ENCODE measurements at places on chromosomes 12 and 14.

DNA sequence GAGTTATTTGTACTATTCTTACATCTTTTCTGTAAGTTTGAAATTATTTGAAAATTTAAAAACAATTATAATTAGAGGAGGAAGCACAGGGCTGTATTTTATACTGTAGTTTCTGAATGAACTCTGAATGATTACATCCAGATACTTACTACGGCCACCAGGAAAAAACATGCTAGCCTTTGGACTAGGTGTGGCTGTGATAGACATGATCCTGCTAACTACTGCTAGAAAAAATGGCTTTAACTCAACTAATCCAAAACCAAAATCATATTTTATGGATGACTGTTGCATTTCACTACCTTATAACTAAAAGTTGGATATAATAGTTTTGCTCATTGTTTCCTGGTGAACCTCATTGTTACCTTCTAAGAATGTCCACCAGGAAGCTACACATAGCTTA, 15.1 kb upstream of the SLC25A3 start:
- no peak for DNase-seq

DNA sequence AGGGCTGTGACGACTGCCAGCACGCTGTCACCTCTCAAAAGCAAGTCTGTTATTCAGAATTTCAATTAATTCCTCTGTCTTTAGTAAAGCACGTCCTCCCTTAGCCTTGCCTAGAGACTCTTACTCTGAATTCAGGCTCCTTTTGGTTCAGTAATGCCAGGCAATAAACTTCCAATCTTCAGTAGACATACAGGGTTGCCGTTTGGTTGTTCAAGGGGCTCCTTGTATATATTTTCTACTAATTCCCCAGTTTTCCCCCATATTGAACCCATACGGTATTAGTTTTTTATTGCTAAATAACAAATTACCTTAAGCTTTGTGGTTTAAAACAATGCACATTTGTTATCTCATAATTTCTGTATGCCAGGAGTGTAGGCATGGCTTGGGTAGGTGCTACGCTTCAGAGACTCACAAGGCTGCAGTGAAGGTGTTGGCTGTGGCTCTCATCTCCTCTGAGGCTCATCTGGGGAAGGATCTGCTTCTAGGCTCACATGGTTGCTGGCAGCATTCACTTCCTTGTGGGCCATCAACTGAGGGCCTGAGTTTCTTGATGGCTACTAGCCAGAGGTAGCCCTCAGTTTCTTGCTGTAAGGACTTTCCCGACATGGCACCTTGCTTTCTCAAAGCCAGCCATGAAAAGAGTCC, 7.3 kb upstream of the CLECL1 start:
- DNase-seq: no peak

- no peak for DNase-seq
Observed at GRCh38 chr14:74627076-74627475, 15.0 kb upstream of the LTBP2 start.

GRCh38 chr14:21852061-21852664, 178.5 kb upstream of the OR4E1 start:
- no peak for DNase-seq

- DNase-seq: no peak
Observed at GRCh38 chr12:119728444-119728745, 60.5 kb downstream of the PRKAB1 start.

DNA sequence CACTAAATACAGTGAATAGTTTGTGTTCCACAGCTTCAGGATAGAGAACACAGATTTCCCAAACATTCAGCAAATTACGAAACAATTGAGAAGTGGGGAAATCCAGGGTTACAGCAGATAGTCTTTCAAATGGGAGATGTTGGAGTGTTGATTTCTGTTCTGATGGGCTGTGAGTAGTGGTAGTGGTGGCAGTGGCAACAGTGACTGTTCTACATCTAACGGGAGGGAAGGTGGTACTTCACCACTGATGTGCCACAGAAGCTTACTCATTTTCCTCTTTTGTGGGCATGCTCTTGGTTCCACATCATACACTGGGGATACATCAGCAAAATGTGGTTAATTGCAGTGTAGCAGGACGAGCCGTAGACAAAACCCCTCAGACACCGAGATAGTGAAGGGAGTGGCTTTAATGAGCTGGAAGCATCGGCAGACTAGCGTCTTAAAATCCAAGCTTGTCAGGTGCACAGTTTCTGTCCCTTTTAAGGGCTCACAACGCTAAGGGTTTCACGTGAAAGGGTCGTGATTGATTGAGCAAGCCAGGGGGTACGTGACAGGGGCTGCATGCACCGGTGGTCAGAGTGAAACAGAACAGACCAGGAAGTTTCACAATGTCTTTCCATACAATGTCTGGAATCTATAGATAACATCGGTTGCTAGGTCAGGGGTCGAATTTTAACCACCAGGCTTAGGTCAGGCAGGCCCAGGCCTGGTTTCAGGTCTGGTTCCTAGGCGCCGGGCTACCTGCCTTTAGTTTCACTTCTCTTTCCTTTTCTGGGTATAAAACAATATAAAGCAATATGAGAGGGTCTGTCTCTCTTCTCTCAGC, 330.6 kb upstream of the FBXO33 start:
- no peak for DNase-seq

- no peak for DNase-seq
Observed at GRCh38 chr12:94656556-94656955, 6.2 kb upstream of the TMCC3 start.

DNA sequence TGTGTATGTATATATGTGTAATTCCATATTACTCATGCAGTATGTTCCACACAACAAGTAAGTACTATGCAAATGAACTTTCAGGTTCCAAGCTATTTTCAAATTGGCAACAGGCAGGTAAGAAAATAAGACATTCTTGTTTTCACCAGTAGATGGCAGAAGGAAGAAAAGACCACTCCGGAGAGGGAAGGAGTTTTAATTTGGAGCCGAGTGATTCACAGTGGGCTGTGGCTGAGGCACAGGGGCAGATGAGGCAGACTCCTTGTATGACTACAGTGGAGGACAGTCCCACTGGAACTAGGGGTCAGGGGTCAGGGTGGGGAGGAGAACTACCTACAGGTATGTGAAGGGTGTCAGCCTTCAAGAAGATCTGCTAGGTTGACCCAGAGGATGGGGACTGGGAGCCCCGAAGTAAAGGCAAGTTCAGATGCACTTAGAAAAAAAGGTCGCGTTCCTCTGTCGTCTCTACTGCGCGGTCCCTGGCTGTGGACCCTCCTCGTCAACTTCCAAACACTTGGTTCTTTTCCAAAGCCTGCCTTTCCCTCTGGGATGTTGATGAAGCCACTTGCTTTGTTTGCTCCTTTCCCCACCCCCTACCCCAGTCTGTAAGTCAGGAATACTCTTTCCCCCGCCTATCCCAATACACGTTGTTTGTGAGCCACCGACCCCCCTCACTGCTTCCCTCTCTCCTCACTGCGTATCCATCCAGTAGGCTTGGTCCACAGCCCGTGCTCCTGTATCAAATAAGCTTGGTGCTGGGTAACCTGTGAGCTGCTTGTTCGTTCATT, 24.1 kb downstream of the DDX47 start:
- DNase-seq: no peak

DNA sequence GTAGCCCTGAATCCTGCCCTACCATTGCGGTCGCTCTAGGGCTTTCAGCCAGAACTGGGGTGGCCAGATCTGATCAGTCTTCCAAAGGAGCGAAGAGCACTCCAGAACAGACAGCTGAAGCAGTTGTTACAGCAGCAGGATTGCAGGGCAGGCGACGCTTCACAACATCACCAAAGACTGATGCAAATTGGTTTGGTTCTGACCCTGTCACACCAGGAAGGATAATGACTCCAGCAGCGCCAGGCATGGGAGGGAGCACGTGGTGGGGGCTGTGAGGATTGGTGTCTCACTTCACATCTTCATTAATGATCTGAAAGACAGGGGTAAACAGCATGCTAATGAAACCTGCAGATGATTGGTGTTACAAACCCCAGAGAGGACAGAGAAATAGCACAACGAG, 30.6 kb upstream of the VSX2 start:
- DNase-seq: no peak

- DNase-seq: no peak
Observed at GRCh38 chr12:120157678-120158077, 36.8 kb downstream of the GCN1 start.

DNA sequence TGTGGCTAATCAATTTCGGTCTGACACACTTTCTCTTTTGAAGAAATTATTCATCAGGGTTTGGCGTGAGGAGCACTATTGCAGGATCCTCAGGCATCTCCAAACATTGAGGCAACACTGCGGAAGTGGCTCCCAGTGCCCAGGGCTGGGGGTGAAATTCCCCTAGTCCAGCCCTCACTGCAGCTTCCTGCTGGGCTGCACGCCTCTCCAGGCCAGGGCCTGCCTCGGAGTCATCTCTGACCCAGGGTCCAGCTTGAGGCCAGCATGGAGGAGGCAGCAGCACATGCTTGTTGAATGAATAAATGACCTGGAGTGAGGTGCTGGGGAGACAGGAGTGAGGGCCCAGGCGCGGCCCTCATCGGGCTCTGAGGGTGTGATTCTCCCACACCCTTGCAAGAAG, 36.0 kb upstream of the TDRD9 start:
- no peak for DNase-seq

- DNase-seq: no peak
Observed at GRCh38 chr12:93369505-93369904, 8.2 kb upstream of the NUDT4 start.

- DNase-seq: no peak
Observed at GRCh38 chr14:83291714-83292113, 1758.1 kb upstream of the SEL1L start.

DNA sequence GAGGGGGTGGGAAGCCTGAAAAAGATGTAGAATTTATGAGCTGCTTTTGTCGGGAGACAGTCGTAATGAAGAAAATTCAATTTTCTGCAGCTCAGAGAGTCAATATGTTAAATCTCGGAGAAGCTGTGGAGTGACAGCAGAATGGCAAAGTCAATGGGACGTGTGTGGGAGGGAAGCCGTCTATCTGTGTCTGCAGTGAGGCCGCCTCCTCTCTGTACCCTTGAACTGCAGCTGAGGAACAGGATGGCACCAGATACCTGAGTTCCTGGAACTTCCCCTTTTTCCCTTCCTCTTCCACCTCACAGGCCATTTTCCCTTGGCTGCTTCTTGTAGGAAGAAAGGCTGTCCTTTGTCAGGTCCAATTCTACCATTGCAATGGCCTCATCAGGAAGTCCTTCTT, 9.3 kb upstream of the CALCOCO1 start:
- no peak for DNase-seq

- no peak for DNase-seq
Observed at GRCh38 chr14:85584481-85584880, 54.5 kb downstream of the FLRT2 start.

GRCh38 chr12:65822732-65823512, 1.4 kb upstream of the HMGA2 start:
- DNase-seq: peak; percentile 29

DNA sequence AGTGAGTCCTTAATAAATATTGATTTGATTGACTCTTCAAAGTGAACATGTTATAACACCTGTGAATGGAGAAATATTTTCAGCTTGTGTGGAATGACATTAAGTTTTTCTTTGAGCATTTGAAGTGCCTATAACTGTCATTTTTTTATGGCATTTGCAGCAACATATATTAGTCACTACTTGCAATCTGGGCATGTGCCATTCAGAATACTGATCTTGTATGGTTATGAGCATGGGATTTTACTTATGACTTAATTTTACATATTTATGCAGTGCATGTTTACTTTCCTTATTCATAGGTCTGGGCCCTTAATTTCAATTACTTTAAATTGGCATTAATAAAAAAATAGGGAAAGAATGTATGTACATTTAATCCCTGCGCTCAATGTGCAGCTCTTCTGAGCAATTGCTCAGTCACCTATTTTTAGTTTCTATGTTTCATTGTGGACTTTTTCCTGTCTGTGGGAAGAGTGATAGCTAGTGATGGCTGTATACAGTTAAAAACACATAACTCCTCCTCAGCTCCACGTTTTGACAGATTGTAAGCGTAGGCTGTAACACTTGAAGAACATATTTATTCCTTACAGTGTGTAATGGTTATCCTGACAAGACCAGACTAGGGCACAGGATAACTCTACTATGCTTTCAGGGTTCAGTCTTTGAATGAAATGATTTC, 339.6 kb downstream of the SNAPC1 start:
- no peak for DNase-seq

DNA sequence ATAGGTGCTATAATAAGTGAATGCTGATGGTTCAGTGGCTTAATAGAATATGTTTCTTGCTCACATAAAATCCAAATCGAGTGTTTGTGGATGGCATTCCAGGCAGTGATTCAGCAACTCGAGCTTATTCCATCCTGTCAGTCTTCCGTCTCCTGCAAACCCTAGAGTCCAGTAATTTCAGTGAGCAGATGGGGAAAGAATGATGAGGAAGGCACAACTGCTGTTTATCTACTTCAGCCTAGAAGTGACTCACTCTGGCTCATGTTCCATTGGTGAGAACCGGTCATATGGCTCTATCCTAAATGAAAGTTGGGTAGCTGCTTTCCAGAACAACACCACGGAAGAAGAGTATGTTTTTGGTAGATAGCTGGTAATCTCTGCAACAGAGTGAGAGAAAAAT, 421.8 kb upstream of the PDE3A start:
- DNase-seq: no peak

DNA sequence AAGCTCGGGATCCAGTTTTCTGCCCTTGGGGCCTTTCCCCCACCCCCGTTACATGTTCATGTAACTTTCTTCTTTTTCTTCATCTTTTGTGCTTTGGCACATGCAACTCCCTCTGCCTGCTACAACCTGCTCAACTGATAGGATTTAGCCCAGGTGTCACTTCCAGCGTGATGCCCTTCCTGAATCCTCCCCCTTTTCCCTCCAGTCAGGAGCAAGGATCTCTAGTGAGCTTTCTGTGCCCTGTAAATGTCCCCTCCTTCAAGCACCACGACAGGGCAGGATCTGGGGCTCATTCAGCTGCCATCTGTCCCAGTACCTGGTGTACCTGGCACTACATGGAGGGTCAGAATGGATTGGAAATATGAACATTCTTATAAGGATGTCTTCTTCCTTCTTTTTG, 15.3 kb downstream of the PELI2 start:
- no peak for DNase-seq

DNA sequence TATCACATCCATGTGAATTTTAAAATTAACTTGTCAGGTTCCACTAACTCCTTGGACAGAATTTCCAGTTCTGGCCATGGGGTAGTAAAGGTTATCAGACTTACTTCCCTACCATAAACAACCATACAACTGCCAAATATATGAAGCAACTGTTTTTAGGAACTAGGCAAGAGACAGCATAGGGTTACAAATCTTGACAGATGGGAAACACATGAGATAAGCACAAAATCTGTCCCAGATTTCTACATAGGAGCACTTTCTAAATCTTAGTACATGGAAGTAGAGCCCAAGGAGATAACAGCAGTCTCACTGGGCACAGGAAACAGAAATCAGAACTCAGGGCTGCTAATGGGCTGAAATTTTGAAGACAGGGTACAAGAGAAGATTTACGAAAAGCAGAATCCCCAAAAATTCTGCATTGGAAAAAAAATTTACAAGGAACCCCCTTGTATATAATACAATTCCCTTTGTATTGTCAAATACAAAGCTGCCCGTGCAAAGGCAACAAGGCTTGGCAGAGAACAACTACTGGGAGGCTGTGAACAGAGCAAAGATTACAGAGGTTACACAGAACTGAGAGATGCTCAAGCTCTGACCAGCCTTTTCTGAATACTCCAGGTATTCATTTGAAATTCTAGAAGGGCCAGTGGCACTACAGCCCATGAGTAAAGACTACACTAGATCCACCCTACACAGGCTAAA, 43.2 kb downstream of the GALNT4 start:
- DNase-seq: no peak
